ENCODE measurements at places on chromosomes 3 and 15.

DNA sequence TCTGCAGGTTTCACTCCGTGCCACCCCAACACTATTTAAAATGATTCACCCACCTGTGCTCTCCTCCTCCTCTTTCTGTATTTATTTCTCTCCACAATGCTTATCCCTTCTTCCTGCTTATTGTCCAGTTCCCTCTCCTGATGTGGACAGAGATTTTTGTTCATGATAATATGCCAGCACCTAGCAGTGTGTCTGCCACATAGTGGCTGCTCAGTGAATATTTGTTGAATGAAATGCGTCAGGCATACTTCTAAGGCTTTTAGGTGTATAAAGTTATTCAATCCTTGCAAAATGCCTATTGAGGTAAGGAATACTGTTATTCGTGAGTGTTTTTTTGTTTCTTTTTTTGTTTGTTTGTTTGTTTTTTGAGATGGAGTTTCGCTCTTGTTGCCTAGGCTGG is 67.5 kb upstream of the MME start:
- no peak for DNase-seq

- no peak for DNase-seq
Observed at GRCh38 chr15:28192772-28193171, 93.7 kb upstream of the OCA2 start.

- no peak for DNase-seq
Observed at GRCh38 chr15:101200181-101200580, 51.7 kb downstream of the CHSY1 start.

GRCh38 chr3:30006111-30006510 is 600.3 kb upstream of the TGFBR2 start:
- no peak for DNase-seq

- DNase-seq = no peak
Observed at GRCh38 chr3:179081885-179082284, 10.3 kb upstream of the ZMAT3 start.

DNA sequence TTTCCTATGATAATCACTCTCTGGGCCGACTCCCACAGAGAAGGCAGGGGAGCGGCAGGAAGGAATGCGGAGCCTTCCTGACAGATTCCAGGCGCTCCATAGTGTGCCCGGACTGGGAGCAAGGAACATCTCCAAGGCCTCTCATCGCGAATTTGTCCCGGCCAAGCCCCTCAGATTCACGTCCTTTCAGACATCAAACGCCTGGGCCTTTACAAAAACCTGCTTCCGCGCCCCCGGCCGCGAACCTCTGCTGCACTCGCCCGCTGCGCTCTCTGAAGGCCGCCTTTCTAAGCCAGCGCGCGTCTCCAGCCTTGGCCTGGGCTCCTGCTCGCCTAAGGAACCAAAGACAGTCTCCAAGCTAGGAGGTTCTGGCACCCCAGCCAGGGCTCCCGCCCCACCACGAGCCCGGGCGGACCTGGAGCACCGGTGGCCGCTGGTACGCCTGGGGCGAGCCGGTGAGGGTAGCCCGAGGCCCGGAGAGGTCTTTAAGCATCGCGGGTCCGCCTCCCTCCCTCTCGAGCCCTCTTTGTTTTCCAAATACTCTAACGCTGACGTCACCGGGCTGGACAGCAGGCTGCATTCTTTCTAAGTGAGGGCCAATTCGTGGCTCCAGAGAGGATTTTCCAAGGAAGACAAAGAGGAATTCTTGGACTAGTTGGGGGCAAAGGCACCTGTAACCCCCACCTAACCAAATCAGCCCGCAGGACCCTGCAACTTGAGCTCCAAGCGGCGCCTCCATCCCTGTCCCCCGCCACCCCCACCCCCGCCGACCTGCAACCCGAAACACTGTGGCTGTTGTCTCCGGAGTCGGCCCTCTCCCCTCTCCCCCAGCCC is 759 bp downstream of the AMOTL2 start:
- peak; percentile 19 for DNase-seq

GRCh38 chr3:137988152-137988551 is 21.8 kb upstream of the CLDN18 start:
- DNase-seq = no peak

- no peak for DNase-seq
Observed at GRCh38 chr3:111954228-111954990, 24.4 kb upstream of the ABHD10 start.

DNA sequence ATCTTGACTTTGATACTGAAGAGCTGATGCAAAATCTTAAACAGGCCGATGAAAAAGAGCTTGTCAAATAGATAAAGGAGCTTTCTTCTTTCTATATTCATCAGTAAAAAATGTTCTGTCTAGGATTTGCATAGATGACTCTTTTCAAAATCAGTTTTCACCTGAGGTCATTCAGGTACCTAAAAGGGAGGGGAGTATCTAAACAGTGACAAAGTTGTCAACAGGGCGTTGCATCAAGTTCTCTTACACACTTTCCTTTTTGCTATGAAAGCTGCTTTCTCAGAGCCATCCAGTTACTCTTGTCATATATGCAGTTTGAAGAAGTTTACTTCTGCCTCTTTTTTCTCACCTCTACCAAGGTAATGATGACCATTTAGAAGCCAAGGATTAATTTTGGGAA is 60.0 kb downstream of the AKAP13 start:
- no peak for DNase-seq

- no peak for DNase-seq
Observed at GRCh38 chr3:4494895-4495264, 1.7 kb downstream of the ITPR1 start.

- no peak for DNase-seq
Observed at GRCh38 chr3:172388412-172389078, 59.7 kb downstream of the GHSR start.

- DNase-seq = no peak
Observed at GRCh38 chr3:32508711-32509110, 6.1 kb upstream of the CMTM6 start.

DNA sequence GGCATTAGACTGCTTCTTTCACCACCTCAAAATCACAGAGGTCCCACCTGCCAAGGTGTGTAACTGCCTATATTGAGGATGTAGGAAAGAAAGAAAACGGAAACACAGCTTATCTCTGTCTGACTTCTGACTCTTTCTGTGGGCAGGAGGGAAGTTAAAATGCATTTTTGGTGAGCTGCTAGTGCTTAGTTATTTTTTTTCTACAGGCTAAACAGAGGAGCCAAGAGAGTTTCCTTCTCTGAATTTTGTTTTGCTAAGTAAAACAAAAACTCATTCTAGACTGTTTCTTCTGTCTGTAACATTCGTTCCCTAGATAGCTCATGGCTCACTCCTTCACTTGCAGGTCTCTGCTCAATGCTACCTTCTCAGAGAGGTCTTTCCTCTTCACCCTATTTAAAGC is 18.8 kb upstream of the AMOTL2 start:
- no peak for DNase-seq

GRCh38 chr3:156803952-156804741 is 22.0 kb upstream of the LEKR1 start:
- DNase-seq = no peak

DNA sequence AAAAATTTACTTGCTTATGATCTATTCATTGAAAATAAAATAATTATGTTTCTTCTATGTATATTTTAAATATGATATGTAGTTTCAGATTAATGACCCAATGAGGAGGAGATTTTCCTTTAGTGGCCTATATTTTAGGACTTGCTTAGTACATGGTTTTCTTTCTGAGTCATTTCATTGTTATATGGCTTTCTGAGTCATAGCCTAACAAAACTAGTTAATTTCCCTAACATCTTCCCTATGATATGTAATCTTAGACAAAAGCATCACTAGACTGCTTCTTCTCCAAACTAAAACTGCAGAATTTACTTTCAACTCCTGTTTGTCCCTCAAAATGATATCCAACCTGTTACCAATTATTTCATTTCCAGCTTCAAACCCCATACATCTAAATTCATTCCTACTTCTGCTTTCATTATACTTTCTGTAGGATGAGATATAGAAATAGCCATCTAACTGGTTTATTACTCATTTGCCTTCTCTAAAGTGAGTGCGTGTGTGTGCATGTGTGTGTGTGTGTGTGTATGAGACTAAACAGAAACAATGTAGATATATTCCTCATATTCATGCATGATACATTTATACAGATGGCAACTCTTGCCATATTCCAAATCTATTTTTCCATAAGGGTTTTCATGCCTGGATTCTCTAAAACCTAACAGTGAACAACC is 915.0 kb upstream of the GBE1 start:
- peak; percentile 9 for DNase-seq

GRCh38 chr15:78023081-78023665 is 54.3 kb downstream of the TBC1D2B start:
- no peak for DNase-seq

DNA sequence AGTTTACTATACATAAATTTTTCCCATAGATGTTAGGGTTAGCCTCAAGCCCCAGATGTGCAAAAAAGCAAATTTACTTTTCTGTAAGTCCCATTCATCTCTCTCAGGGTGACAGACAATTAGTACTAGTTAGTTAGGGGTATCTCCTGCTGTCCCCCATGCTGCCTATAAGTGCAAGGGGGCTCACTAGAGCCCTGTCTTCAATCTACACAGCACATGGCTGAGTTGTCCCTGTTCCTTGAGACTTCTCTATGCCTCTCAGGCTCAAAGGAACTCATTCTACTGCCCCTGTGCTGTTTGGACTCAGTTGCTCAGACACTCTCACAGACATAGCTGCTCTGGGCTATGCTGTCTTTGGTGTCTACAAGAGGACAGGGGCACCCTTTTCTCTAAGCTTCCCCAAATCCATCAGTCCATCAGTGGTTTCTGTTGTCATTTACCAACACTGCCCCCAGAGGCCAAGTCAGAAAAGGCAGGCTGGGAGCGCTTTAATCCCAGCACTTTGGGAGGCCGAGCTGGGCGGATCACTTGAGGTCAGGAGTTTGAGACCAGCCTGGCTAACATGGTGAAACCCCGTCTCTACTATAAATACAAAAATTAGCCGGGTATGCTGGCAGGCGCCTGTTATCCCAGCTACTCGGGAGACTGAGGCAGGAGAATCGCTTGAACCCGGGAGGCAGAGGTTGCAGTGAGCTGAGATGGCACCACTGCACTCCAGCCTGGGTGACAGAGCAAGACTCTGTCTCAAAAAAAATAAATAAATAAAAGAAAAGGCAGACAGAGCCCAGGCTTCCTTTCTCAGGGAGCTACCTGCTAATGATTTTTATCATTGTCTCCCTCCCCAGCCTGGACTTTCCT is 31.4 kb upstream of the PRTG start:
- no peak for DNase-seq

- DNase-seq = no peak
Observed at GRCh38 chr3:70824773-70825172, 512.3 kb upstream of the MDFIC2 start.

DNA sequence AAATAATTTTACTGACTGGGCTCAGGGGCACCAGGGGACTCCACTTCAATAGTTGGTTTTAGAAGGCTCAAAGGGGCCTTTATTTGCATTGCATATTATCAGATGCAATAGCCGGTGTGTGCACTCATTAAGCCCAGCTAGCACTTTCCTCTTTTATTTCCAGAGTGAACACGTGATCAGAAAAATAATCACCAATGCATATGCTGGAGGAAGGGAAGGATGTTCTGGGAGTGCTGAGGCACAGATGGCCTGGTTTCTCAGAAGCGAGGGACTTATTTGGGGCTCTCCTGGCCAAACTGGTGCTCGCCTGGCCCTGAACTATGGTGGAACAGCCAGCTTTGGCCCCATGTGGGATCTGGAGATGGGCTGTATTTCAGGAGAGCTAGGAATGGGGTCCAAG is 60.4 kb upstream of the SEC13 start:
- peak; percentile 44 for DNase-seq

DNA sequence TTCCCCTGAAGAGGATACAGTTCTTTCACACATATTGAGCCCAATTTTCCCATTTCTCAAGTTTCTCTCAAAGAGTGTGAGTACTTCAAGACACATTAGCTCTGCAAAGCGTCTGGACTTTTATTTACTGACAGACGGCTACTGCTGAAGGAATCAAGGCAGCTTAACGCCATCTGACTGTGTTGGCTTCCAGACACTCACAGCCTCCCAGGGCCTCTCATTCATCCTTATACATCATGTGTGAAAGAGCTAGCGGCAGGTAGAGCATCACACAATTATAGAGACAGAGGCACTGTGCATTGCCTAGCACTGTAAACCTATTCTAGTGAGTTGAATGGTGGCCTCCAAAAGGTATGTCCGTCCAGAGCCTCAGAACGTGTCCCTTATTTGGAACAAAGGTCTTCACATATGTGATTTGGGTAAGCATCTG is 284.1 kb upstream of the STT3B start:
- no peak for DNase-seq

GRCh38 chr3:18007980-18008379 is 265.5 kb upstream of the TBC1D5 start:
- DNase-seq = no peak

- DNase-seq = no peak
Observed at GRCh38 chr3:43769885-43770425, 79.2 kb downstream of the ABHD5 start.

DNA sequence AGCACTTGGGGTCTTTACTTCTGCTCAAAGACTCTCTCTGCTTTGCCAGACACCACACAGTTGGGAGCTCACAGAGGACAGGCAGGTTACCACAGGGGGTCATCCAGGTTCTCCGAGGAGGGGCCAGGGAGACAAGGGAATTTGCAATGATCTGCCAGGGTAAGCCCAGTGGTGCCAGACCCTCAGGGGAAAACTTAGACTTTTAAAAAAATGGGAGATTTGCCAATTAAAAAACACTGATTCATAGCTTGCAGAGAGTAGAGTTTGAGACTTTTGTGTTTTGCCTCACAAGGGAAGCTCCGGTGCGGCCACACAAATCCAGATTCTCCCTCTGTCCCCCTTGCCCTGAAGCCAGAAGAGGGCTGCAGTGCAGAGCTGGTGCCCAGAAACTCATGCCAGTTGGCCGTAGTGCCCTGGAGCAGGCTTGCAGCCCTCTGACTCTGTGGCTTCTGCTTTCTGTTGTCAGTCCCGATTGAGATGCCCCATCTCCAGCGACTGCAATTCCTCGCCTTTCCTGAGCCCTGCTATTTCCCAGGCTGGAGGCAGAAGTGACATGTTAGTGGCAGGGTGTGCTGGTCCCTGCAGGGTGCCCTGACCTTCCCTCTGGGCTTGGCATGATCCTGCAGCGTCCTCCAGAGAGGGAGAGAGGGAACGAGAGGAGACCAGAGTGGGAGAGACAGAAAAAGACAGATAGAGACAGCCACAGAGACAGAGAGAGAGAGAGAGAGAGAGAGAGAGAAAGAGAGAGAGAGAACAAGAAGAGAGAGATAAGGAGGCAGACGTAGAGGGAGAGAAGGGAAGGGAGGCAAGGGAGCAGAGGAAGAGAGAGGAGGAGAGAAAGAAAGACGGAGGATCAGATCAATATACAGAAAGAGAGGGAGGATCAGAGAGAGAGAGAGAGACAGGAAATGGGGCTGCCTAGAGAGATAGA is 46.0 kb downstream of the RHCG start:
- no peak for DNase-seq

Measured in NCI-H526 (cell line).